Activated CD4-positive, alpha-beta T cell treated with anti-CD3 and anti-CD28 coated beads, Interleukin-2, amount 10 ng/mL, durations not matched to agents 7 days and 5 days (primary cell): ENCODE measurements at places on chromosomes 1 and 21. TPM values are rescaled to one million over a fixed set of nuclear protein-coding genes. Genes with fewer than 3 reads are reported as not detected.

The DLGAP3 gene
- total RNA-seq: 0.40 TPM

- no peaks in the 10 kb centered on the region for H3K27me3 ChIP-seq
- H3K4me1 ChIP-seq: no peaks in the 10 kb centered on the region
- H3K4me3 ChIP-seq: no peak within 1 kb of the TSS
- no peak within 1 kb of the TSS for H3K27ac ChIP-seq
- DNase-seq: no peak
These were observed at the start of gene GPR52 for GRCh38 chr1:174447866-174448530. Gene GPR52, plus strand, starts transcription at chr1:174447964. Its CDS starts 148 bp downstream, at chr1:174448112.

GRCh38 chr1:197862671-197863070 lies 39.8 kb upstream of the C1orf53 start:
- H3K27me3 ChIP-seq: peaks cover 2% of the 10 kb centered on the region
- H3K36me3 ChIP-seq: no peaks in the 10 kb centered on the region
- no peak overlapping the region for H3K27ac ChIP-seq
- no peak for DNase-seq
- no peak overlapping the region for H3K4me3 ChIP-seq
- no peaks in the 10 kb centered on the region for H3K4me1 ChIP-seq

DNA sequence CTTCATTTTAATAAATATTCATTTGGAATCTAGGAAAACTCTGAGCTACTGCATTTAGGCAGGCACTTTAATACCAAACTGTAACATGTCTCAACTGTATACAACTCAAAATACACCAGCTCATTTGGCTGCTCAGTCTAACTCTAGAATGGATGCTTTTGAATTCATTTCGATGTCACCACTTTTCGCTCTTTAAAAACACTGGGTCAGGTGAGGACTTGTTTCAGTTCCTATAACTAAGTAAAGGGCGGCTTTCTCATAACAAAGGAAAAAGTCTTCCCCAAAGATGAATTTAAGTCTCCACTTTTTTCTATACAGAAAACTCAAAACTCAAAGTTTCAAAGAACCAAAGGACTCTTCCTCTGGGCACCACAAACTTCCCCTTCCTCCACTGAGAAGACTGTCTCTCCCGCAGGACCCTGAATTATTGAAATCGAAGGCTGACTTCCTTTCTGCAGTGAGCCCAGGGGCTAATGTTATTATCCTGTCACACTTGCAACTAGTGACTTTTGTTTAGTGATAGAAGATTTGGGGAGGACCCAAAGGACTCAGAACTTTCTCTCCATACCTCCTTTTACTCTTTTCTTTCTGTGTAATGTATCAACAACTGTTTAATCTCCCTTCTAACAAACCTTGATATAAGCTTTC lies 9.7 kb upstream of the DHX9 start:
- H3K4me3 ChIP-seq: no peak overlapping the region
- no peaks in the 10 kb centered on the region for H3K36me3 ChIP-seq
- H3K27me3 ChIP-seq: peaks cover 8% of the 10 kb centered on the region
- H3K27ac ChIP-seq: no peak overlapping the region

DNA sequence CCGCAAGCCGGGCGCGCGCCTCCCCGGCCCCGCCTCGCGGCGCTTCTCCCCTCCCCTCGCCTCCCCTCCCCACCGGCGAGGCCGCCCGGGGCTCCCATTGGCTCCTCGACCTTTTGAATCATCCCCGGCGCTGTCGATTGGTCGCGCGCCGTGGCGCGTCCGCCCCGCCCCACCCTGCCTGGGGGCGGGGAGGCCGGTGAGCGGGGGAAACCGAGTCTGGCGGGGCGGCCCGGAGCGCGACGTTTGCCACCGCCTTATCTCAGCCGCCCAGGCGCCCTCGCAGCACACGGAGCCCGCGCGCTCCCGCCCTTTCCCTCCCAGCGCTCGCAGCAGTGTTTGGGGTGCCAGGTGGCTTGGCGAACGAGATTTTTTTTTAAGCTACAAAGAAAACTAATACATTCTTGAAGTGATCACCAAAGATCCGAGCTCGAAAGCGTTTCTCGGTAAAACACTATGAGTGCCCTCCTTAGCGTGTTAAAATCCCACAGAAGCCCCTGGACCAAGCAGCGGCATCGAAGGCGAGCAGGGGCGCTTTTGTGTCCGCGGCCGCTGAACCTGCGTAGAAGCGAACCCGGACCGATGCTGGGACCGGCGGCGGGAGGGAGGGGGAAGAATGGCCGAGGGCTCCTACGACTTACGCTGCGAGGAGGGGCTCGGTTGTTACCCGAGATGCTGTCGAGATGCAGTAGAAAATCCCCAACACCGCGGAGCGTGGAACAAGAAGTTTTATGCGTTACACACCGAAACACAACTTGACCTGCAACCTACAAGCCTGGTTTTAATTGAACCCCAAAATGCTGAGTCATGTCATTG lies 436 bp upstream of the LBR start:
- H3K36me3 ChIP-seq: peaks cover 24% of the 10 kb centered on the region
- peak; percentile 93 for DNase-seq
- peak overlapping the region; percentile 90 for H3K4me3 ChIP-seq
- H3K27ac ChIP-seq: peak overlapping the region; percentile 96
- H3K4me1 ChIP-seq: peaks cover 50% of the 10 kb centered on the region

DNA sequence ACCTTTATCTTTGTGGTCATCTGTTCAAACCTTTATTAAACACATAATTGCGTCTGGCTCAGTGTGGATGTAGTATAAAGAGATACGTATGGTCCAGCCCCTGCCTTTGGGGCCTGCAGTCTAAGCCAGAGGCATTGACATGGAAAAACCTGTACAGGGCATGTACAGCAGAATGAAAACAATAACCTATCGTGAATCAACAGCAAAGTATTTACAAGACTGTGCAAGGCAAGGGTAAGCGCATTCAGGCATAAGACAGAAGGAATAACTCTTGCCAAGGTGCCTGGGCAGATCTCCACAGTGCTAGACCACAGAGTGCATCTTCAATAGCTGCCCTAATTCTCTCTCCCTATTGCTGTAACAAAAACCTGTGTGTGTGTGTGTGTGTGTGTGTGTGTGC lies 35.5 kb downstream of the KIRREL1 start:
- no peak overlapping the region for H3K4me3 ChIP-seq
- H3K4me1 ChIP-seq: no peaks in the 10 kb centered on the region
- no peaks in the 10 kb centered on the region for H3K36me3 ChIP-seq
- no peak overlapping the region for H3K27ac ChIP-seq

DNA sequence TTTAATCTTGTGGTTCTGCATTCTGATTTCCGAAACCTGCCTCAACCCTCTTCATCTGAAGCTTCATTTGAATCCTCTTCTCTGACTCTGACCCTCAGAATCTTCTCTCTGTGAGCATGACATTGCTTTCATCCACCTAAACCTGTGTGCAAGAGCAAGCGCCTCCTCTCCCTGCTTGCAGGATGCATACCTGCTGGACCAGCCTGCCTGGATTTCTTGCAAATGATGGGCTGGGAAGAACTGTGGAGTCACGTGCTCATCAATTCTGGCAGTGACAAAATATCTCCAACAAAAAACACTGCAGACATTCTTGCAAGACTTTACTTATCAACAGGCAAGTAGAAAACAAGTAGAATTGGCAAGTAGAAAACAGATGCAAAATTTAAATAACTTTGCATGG lies 20.8 kb upstream of the SLC35F3 start:
- no peaks in the 10 kb centered on the region for H3K4me1 ChIP-seq
- H3K27ac ChIP-seq: no peak overlapping the region
- no peak overlapping the region for H3K4me3 ChIP-seq
- no peaks in the 10 kb centered on the region for H3K36me3 ChIP-seq
- H3K27me3 ChIP-seq: no peaks in the 10 kb centered on the region

The RSPH1 gene
- not detected for total RNA-seq

- DNase-seq: no peak
- H3K4me3 ChIP-seq: no peak overlapping the region
- H3K36me3 ChIP-seq: no peaks in the 10 kb centered on the region
- H3K4me1 ChIP-seq: no peaks in the 10 kb centered on the region
- H3K27me3 ChIP-seq: no peaks in the 10 kb centered on the region
These were observed 375.9 kb downstream of the DSCAM start for GRCh38 chr21:40471103-40471502.

The ESPN gene
- total RNA-seq: 0.77 TPM

GRCh38 chr1:32889731-32890278 lies 3.5 kb downstream of the HPCA start:
- no peak for DNase-seq
- peaks cover 8% of the 10 kb centered on the region for H3K4me1 ChIP-seq
- no peak overlapping the region for H3K4me3 ChIP-seq
- H3K27me3 ChIP-seq: peaks cover 71% of the 10 kb centered on the region

DNA sequence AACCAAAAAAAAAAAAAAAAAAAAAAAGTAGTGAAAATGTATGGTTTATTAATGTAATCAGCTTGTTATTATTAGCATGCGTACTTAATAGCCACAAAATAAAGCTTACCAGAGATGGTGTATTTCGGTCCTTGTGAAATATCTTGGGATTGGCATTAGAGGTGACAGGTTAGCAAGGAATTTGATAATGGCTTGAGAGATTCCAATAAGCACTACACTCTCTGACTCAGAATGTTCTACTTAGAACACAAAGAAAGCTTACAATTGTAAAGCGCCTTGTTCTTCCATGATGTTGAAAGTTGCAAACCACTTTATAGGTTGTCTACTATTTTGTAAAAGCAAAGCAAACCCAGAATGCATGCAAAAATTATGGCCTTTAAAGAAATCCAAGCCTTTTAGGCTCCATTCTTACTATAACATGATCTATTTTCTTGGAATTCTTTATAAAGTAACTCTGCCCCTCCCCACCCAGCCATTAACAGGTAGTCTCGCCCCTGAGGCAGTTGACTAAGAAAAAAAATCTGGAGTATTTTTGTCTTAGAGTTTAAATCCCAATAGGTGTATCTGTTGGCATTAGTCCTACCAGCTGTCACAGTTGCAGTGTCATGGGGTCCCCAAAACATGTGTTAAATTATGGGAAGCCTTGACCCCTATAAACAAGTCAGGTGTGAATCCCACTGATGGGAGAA lies 129.2 kb downstream of the DHRS3 start:
- no peak overlapping the region for H3K4me3 ChIP-seq
- no peaks in the 10 kb centered on the region for H3K27me3 ChIP-seq
- peaks cover 21% of the 10 kb centered on the region for H3K36me3 ChIP-seq
- DNase-seq: no peak
- H3K4me1 ChIP-seq: peaks cover 4% of the 10 kb centered on the region

The RNF223 gene
- not detected for total RNA-seq

DNA sequence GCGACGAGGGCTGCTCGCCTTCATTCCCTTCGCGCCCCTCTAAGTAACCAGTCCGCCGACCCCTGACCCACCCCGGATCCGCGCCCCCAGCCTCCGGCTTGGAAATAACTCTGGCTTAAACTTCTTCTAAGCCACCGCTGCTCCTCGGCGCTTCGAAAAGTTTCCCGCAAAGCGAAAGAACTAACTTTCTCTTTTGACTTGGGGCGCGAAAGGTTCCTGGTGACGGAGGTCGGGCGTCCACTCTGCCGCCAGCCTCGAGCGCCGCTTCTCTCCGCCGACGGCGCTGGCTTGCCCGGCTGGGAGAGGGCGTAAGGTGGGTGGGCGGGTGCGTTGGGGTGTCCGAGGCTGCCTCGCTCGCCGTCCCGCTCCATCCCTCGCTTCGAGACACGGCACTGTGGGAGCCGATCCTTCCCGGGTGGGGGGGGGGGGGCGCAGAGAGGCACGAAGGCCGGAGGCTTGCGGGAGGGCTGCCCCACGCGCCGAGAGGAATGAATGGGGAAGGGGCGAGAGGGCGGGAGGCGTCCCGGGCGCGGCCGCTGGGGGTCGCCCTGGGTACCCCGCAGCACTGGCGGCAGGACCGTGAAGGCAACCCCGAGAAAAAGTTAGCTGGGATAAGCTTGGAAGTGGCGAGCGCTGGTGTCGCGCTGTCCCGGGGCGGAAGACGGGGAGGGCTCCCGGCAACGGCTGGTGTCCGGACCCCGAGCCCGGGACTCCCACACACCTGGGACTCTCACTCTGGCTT lies 569 bp downstream of the ATF3 start:
- peaks cover 65% of the 10 kb centered on the region for H3K4me1 ChIP-seq
- peak overlapping the region; percentile 93 for H3K4me3 ChIP-seq
- H3K27me3 ChIP-seq: peaks cover 32% of the 10 kb centered on the region
- peaks cover 11% of the 10 kb centered on the region for H3K36me3 ChIP-seq

DNA sequence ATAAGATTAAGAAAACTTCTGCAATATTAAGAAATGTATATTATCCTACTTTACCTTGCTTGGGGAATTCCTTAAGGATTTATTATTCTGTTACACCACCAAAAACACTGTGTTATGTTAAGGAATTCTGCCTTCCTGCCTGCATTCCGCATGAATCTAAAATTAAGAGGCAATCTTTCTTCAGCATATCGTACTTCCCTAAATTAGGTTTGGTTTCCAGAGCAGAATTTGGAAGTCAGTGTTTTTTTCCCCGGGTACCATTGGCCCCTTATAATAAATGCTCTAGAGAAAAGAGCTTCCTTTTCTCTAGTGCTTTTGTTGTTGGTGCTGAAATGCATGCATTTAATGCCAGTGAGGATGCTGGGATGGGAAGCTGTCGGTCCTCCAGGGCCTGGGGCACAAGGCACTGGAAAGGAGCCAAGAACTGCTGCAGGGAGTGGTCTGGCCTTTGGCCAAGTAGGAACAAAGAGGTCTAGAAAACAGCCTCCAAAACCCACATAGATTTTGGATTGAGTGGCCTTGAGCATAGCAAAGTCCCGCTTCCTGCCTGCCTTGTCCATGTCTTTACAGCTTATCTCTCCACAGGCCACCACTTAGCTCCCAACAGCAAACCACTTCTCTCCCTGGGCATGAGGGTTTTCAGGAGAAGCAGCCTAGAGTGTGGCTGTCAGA lies 69.9 kb downstream of the RRAGC start:
- H3K36me3 ChIP-seq: no peaks in the 10 kb centered on the region
- H3K27ac ChIP-seq: no peak overlapping the region
- no peak overlapping the region for H3K4me3 ChIP-seq
- no peaks in the 10 kb centered on the region for H3K4me1 ChIP-seq
- DNase-seq: no peak
- peaks cover 47% of the 10 kb centered on the region for H3K27me3 ChIP-seq
